Hematopoietic multipotent progenitor cell treated with erythropoietin and hydrocortisone succinate and interleukin-3 and kit ligand, for 8 days (in vitro differentiated cells): ENCODE measurements at places on chromosomes 12 and 14.

DNA sequence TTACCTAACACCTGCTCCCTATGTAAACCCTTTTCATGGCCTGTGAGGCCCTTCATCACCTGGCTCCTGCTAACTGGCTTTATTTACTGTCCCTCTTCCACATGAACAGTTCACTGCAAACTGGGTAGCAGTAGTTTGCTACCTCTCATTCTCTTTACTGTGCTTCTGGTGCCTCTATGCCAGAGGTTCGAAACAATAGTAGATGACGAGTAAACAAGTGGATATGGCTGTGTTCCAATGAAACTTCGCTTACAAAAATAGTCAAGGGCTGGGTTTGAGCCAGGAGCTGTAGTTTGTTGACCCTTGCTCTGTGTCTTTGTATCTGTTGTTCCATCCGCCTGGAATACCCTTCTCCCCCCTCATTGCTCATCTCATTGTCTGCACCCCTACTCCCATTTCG lies 233.6 kb upstream of the RMST start:
- DNase-seq: no peak

- no peak for DNase-seq
Observed at GRCh38 chr12:125069616-125070015, 4.4 kb downstream of the AACS start.

DNA sequence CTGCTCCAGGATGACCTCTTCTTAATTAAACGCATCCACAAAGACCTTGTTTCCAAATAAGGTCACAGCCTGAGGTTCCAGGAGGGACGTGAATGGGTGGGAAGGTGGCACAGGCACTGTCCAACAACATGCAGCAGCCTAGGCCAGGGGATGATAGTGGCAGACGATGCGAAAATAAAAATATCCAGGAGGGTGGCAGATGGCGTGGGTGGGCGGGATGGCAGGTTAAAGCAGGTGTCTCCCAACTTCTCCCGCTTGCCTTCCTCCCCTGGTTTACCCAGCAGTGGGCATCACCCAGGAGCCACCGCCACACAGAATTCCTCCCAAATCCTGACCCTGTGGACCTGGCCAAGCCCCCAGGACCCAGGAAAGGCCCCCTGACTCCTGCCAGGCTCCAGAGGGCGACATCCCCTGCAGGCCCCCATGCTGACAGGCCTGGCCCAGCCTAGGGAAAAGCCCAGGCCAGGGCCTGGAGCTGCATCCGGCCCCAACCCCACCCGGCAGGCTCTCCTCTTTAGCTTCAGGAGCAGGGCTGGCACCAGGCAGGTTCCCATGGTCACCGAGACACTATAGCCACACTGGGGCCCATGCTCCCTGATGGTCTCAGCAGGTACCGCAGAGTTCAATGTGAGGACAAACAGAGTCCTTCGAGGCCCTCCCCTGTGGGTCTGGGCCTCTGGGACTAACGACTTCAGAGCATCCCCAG lies 9.7 kb downstream of the NCOR2 start:
- no peak for DNase-seq

GRCh38 chr12:57389033-57389432 lies 41.8 kb downstream of the R3HDM2 start:
- no peak for DNase-seq
